Bladder microvascular endothelial cell (primary cell): ENCODE measurements at places on chromosomes 6 and 20. TPM values are rescaled to one million over a fixed set of nuclear protein-coding genes. Genes with fewer than 3 reads are reported as not detected.

ENPP3 gene
- total RNA-seq = 1.5 TPM in 1 of 2 replicates, not detected in the other

C20orf96 gene
- total RNA-seq = 3.6 and 4.2 TPM in 2 replicates

SPDEF gene
- total RNA-seq = not detected in 2 replicates

TUBE1 gene
- total RNA-seq = 11.0 and 20.3 TPM in 2 replicates

SLC22A2 gene
- total RNA-seq = not detected in 2 replicates

CLVS2 gene
- total RNA-seq = not detected in 2 replicates

ITPA gene
- total RNA-seq = 27.1 and 34.5 TPM in 2 replicates

COL9A3 gene
- total RNA-seq = 0.32 and 0.69 TPM in 2 replicates

C2 gene
- total RNA-seq = not detected in 2 replicates

DCDC2 gene
- under 0.01 and 0.06 TPM in 2 replicates for total RNA-seq

HNF4A gene
- total RNA-seq = under 0.01 TPM in 1 of 2 replicates, not detected in the other

SYNCRIP gene
- total RNA-seq = 40.0 and 107 TPM in 2 replicates

VWA7 gene
- total RNA-seq = 0.32 and 0.38 TPM in 2 replicates

PNISR gene
- total RNA-seq = 30.1 and 84.7 TPM in 2 replicates

DEFB114 gene
- total RNA-seq = not detected in 2 replicates

DEFB132 gene
- total RNA-seq = not detected in 2 replicates

XKR7 gene
- total RNA-seq = not detected in 2 replicates

FAM83D gene
- 22.5 and 25.2 TPM in 2 replicates for total RNA-seq

BMP5 gene
- not detected in 2 replicates for total RNA-seq

DUSP15 gene
- 0.16 and 0.57 TPM in 2 replicates for total RNA-seq

TULP4 gene
- 36.3 and 68.9 TPM in 2 replicates for total RNA-seq

PRL gene
- total RNA-seq = not detected in 2 replicates

GPR6 gene
- not detected in 2 replicates for total RNA-seq

AGPAT4 gene
- total RNA-seq = 8.3 and 14.5 TPM in 2 replicates

NOTCH4 gene
- 57.3 and 61.4 TPM in 2 replicates for total RNA-seq

NTSR1 gene
- under 0.01 TPM in 1 of 2 replicates, not detected in the other for total RNA-seq

SMPD2 gene
- 7.1 and 8.7 TPM in 2 replicates for total RNA-seq

BICRAL gene
- total RNA-seq = 2.4 and 6.3 TPM in 2 replicates

ZNF334 gene
- 0.69 and 0.97 TPM in 2 replicates for total RNA-seq

SLC26A8 gene
- not detected in 2 replicates for total RNA-seq

SLC22A3 gene
- total RNA-seq = not detected in 2 replicates
